ENCODE measurements at places on chromosomes 2 and 18.

GRCh38 chr18:52682260-52682659 lies 342.3 kb downstream of the DCC start:
- H3K4me1 ChIP-seq, result no peaks in the 10 kb centered on the region
- no peak overlapping the region for H3K27ac ChIP-seq
- DNase-seq, result no peak

DNA sequence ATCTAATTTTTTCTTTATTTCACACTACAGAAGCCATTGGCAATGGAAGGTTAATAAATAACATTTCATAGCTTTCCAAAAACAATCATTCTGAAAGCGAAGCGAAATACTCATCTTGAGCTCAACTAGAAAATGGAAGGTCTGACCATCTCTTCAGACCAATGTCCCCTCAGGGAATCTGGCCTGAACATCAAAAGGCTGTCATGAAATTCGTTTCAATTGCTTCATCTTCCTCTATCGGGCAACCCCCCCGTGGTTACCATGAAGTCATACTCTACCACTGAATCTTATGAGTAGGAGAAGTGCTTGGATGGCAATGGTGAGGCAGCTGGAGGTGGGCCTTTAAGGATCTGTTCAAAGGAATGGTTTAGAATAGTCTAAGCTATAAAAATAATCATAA lies 22.9 kb upstream of the CYTIP start:
- H3K27me3 ChIP-seq, result no peaks in the 10 kb centered on the region
- H3K36me3 ChIP-seq, result peaks cover 15% of the 10 kb centered on the region
- H3K27ac ChIP-seq, result peak overlapping the region; percentile 92

DNA sequence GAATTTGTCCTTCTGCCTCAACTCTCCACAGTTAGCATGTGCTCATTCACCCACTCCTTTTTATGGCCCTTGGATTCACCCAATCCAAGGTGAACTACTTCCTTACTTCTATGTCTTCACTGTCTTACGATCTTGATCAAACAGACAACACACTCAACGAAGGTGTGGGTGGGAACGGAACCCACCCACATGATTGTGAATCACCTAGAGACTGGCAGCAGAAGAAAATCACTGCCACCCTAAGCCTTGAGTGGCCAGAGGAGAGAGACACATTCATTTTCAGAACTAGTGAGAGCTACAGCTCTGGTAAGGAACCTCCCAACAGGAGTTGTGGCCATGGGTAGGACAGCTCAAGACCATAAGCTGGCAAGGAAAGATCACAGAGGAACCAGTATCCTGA lies 194.3 kb downstream of the PLCL1 start:
- H3K4me1 ChIP-seq, result peaks cover 72% of the 10 kb centered on the region
- peaks cover 1% of the 10 kb centered on the region for H3K36me3 ChIP-seq
- DNase-seq, result peak; percentile 29
- H3K27me3 ChIP-seq, result no peaks in the 10 kb centered on the region
- H3K27ac ChIP-seq, result peak overlapping the region; percentile 6

DNA sequence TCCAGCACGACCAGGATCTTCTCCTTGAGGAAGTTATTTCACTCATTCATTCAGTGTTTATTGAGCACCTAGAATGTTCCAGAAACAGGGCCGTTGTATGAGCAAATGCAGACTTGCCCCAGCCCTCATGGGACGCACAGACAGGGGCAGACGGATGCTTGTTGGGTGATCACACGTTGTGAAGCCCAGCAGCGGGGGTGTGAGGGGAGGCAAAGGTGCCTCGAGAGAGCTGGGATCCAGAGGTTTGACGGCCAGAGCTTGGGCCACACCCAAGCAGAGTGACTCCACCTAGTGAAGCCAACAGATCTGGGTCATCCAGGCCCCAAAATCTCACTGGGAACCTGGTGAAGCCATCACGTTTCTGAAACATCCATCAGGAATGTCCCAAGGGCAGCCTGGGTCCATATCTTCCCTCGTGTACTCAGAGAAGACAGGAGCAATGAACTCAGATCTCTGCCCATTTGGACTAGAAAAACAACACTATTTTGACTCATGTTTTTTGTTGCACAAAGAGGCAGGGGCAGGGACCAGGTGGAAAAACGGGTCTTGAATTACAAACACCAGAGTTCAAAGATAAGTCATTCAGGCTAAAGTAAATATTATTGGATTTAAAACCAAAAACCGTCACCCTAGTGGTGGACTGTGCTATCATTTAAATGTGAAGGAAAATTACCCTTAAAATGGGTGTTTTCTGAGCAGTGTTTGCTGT lies 54.9 kb upstream of the RBM44 start:
- DNase-seq, result no peak
- H3K4me1 ChIP-seq, result peaks cover 31% of the 10 kb centered on the region
- H3K27me3 ChIP-seq, result no peaks in the 10 kb centered on the region

- peaks cover 3% of the 10 kb centered on the region for H3K36me3 ChIP-seq
- H3K27me3 ChIP-seq, result no peaks in the 10 kb centered on the region
- no peak overlapping the region for H3K4me3 ChIP-seq
- no peak for DNase-seq
- H3K4me1 ChIP-seq, result no peaks in the 10 kb centered on the region
- H3K27ac ChIP-seq, result no peak overlapping the region
Observed at GRCh38 chr2:212050871-212051270, 487.7 kb downstream of the ERBB4 start.

DNA sequence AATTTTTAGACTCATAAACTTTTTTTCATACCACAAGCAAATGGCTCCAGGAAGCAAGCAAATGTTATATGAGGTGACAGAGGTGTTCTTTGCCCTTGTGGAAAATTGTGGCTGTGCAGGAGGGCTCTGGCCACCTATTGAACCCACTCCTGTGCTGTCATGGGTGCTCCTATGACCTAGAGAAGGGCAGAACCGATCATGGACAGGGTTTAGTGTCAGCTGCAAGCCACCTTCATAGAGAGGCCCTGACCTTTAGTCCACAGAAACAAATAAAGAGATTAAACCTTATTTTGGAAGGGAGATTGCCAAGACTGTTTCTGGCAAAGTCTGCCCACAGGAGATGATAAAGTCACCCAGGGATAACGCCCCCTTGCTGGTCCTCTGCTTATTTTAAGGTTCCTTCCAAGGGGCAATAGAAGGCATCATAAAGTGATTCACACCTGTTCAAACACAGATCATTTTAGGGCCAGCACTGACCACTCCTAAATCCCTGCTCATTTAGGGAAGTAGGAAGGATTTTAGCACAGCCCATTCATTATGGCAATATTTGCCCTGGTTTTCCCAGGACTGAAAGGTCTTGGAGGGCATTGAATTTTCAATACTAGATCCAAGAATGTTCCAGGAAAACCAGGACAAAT lies 26.1 kb upstream of the STAT4 start:
- H3K4me1 ChIP-seq, result peaks cover 59% of the 10 kb centered on the region
- H3K4me3 ChIP-seq, result no peak overlapping the region
- H3K27me3 ChIP-seq, result no peaks in the 10 kb centered on the region
- DNase-seq, result no peak

- no peak overlapping the region for H3K27ac ChIP-seq
- DNase-seq, result no peak
- H3K4me1 ChIP-seq, result no peaks in the 10 kb centered on the region
- H3K36me3 ChIP-seq, result no peaks in the 10 kb centered on the region
- H3K27me3 ChIP-seq, result no peaks in the 10 kb centered on the region
Observed at GRCh38 chr2:8980096-8980495, 23.4 kb downstream of the MBOAT2 start.

- peaks cover 49% of the 10 kb centered on the region for H3K4me1 ChIP-seq
- peaks cover 33% of the 10 kb centered on the region for H3K27me3 ChIP-seq
- peak overlapping the region; percentile 66 for H3K27ac ChIP-seq
- H3K4me3 ChIP-seq, result peak overlapping the region; percentile 17
Observed at GRCh38 chr2:12293874-12294273, 422.9 kb upstream of the TRIB2 start.

GRCh38 chr2:216369821-216370220 lies 2.5 kb downstream of the MARCHF4 start:
- no peak overlapping the region for H3K27ac ChIP-seq
- peaks cover 77% of the 10 kb centered on the region for H3K27me3 ChIP-seq
- peaks cover 2% of the 10 kb centered on the region for H3K36me3 ChIP-seq
- peaks cover 26% of the 10 kb centered on the region for H3K4me1 ChIP-seq

- H3K4me1 ChIP-seq, result no peaks in the 10 kb centered on the region
- no peak for DNase-seq
- H3K27me3 ChIP-seq, result peaks cover 7% of the 10 kb centered on the region
Observed at GRCh38 chr2:5482929-5483331, 209.3 kb upstream of the SOX11 start.
